ENCODE measurements at places on chromosomes 11 and 22.

GRCh38 chr11:12478743-12479142 lies 101.4 kb downstream of the PARVA start:
- DNase-seq: peak; percentile 20

GRCh38 chr11:116707161-116707629 lies 65.6 kb downstream of the BUD13 start:
- no peak for DNase-seq

DNA sequence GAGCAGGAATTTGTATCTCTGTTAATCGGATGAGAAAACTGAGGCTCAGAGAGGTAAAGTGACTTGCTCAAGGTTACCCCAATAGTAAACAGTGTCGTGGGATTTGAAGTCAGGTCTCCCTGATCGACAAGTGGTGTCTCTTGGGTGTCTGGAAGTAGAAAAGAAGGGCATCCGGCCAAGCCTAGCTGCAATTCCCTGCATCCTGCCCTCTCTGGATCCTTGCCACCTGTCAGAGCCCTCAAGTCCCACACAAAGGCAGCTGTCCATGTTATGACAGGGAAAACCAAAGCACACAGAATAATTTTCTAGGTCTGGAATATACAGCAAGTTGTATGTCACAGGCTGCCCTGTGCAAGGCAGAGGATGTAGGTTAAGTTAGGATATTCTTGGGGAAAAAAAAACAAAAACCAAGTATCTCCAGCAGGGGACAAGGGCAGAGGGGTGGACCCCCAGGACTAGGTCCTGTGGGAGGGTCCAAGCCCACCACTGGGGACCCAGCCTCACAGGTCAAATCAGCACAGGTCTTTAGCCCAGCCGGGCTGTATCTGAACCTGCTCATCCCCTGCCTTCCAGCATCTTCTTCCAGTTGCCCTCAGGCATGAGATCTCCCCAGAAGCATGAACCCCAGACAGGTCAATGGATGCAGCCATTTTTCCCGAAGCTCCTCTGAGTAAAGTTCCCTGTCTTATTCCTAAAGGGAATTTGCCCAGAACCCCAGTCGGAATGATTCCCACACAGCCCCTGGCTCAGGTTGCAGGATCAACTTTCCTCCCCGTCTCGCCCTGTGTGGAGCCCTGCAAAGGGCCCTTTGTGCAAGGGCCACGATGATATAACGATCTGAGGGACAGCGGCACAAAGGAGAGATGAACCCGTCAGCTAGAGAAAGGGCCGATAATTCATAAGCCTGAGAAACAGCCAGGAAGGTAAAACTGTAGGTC lies 15.0 kb downstream of the USH1C start:
- DNase-seq: no peak

- peak; percentile 54 for DNase-seq
Measured at GRCh38 chr22:30234786-30235470, 11.6 kb downstream of the LIF start.

DNA sequence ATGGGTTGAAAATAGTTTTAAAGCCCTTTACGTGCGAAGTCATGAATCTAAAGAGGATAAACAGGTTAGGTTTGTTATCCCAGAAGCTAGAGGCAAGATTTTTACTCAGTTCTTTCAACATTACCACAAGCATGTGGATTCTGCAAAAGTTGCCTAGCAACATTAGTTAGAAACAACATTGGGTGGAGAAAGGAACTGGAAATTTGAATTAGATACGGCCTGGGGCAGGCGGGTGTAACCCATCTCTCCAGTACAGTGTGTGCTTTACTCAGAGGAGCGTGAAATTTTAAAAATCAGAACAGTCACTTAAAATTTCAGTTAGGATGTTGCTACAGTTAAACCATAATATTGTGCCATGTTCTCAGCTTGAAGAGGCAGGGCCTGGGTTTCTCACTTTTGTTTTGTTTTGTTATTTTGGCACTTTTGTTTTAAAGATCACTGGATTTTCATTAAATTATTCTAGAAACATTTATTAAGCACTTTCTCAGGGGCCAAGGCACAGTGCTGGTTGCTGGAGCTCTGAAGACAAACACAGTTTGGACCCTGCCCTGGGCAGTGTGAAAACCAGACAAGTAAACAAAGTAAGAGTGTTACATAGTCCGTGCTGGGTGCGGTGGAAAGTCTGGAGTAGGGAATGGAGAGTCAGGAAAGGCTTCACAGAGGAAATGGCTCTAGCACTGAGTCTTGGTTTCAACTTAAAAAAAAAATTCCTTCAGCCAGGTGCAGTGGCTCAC lies 4.4 kb upstream of the WEE1 start:
- peak; percentile 95 for DNase-seq

GRCh38 chr11:74008373-74009229 lies at the start of gene UCP3:
TSS of gene UCP3 (minus strand) at chr11:74009085. CDS start at chr11:74007042, 2,043 bp downstream.
- no peak for DNase-seq

DNA sequence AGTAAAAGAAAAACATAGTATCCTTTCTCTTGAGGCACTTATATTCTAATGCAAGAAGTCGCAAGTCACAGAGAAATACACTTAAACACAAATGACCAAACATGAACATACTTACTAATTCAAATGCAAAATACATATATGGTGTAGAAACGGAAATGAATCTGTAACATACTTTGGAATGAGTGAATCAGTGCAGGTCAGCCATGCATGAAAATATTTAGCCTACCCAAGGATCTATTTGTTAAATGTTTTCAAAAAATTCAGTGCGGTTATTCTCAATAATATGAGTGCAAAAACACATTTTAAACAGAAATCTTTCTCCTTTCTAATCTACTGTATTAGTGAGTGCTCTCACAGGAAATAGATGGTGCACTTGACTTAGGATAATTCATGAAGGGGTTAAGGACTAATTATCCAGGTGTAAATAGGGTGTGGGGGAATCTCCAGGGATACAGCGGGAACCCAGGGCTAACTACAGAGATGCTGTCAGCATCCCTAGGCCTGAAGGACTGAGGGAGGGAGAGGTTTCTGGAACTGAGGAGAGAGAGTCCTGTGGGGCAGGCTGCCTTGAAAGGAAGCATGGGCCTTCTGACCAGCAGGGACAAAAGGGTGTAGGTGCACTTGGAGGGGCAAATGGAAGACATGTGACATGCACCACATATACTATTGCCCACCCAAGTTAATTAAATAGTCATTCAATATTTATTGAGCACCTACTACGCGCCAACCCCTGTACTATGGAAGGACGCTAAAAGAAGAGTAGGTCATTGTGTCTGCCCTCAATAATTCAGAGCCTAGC lies 139.2 kb downstream of the MAML2 start:
- no peak for DNase-seq

DNA sequence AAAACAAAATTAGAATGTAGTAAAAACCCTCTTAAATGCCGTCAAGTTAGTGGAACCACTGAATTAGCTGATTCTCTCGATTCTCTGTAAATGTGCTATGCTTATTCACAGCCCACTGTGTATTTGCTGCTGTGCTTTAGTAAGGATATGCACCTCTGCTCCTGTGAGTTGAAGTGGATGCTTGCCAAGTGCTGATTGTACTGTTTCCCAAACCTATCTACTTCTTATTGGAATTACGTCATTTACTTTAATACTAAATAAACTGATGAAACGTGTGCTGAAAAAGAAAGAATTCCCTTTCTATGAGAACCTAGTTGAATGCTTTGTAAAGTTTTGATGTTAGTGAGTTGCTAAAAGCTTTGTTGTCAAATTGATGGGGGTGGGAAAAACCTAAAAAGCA lies 158.4 kb downstream of the LRRC4C start:
- no peak for DNase-seq

GRCh38 chr11:253160-253885 lies 16.5 kb downstream of the PSMD13 start:
- DNase-seq: no peak

DNA sequence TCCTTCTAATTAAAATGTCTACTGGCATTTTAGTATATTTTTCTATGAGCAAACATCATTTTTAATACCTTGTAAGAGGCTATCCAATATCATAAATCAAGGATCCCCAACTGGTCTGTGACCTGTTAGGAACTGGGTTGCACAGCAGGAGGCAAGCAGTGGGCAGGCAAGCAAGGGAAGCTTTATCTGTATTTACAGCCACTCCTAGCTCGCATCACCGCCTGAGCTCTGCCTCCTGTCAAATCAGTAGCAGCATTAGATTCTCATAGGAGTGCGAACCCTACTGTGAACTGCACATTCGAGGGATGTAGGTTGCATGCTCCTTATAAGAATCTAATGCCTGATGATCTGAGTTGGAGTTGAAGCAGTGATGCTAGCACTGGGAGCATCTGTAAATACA lies 70.2 kb upstream of the CREB3L1 start:
- no peak for DNase-seq

DNA sequence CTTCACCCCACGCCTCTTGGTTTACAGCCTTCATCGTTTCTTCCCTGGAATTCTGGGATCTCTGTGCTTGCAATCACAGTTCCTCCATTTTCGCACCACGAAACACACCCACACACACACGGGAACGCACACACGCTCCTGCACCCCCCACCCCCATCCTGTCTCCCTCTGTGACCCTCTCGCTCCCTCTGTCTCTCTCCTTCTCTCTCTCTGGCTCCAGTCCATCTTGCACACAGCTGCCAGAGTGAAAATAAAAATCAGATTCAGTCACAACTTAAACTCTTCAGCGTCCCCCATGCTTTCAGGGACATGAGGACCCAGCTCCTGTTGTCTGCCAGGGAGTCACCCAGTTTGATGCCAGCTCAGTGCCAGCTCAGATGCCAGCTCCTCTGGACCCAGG lies 3.0 kb downstream of the GAL start:
- no peak for DNase-seq

DNA sequence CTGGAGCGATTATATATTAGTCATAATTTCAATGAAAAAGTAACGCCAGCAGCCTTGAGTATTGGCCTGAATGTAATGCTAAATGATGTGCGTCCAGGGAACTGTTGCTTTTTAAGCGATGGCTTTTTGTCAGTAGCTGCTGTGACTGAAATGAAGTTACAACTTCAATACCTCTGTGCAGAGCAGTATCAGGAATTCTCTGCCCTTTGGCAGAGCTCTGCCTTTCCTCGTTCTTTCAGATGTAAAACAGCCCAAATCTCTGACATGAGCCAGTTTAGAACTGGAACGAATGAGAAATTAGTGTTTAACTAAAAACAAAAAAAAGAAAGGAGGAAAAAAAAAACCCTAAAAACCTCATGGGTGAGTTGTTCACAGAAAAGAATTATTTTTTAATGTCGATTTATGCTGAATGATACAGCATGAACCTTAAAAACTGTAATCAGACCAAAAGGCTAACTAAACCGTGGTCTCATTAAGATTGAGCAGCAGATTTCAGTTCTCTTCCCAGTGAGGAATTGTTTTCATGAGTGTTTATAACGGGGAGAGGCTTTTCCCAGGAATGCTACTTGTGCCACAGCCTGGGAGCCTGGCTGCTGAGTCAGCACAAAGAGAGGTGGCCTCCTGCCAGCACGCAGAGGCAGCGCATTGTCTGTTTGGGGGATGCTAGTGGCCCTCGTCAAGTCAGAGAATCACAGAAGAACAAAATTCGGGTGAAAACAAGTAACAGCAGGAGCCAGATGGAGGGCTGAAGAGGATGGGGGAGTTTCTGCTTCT lies 146.2 kb upstream of the RASSF10 start:
- peak; percentile 71 for DNase-seq

DNA sequence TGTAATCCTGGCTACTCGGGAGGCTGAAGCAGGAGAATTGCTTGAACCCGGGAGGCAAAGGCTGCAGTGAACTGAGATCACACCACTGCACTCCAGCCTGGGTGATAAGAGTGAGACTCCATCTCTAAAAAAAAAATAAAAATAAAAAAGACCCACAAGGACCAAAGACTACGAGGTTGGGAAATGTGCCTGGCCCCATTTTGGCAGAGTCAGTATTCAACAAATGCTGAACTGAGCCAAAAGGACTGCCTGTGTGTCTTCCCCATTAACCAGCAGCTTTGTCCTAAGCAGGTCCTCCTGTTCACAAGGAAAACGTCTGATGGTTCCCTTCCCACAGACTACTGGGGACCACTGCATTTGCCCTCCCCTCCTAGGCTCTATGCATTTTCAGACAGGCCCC lies 27.6 kb downstream of the ADORA2A start:
- no peak for DNase-seq

GRCh38 chr22:46810856-46811786 lies 48.7 kb downstream of the TBC1D22A start:
- no peak for DNase-seq

DNA sequence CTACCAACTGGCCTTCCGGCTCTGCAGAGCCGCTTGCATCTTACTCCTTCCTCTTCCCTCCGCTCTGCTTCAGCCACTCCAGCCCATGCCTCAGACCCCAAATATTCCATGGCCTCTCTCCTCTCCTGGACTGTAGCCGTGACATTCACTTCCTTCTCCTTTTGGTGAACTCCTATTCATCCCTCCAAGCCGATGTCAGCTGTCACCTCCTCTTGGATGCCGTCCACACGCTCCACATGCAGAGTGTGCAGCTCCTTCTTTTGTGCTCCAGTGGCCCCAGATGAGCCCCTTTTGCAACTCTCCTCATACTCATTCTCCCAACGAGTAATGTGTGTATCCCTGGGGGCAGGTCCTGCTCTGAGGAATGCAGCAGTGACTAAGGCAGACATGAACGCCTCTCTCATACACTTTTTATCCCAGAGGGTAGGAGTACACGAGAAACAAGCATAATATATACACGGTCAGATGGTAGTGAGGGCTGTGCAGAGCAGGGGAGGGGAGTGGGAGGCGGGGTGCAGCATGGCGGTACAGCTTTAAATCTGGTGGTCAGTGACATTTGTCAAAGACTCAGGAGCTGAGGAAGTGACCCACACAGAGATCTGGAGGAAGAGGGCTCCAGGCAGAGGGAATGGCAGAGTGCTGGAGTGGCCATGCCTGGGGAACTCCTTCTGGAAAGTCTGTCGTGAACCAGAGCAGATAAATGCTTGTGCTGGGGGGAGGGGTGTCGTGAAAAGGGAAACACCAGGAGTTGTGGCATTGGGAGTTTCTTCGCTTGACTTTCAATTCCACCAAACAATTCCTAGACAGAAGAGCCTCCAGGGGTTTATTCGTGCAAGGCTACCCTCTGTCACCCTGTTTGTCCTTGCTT lies 83.8 kb upstream of the ATXN10 start:
- DNase-seq: no peak

GRCh38 chr11:9574622-9575259 lies 1.3 kb downstream of the WEE1 start:
- no peak for DNase-seq

DNA sequence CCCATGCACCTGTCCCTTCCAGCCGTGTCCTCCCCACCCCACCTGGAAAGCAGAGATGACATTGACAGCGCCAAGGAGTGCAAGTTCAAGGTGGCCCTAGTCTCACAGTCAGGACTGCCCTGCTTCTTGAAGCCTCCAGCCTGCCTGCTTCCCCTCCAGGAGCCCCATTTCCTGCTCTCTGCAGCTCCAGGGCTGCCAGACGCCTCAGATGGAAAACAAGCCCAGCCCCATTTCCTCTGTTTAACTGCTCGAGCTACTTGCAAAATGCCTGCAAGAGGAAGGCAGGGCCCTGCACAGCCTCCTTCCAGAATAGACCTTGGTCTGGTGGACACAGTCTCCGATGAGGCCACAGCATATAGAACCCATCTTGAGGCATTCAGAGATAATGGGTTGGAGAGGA lies 5.0 kb upstream of the DGKZ start:
- DNase-seq: no peak

GRCh38 chr11:85137597-85137996 lies 489.5 kb downstream of the DLG2 start:
- DNase-seq: no peak

All from GM04503 (cell line).